ENCODE measurements at places on chromosomes 4 and X.

- DNase-seq = no peak
Measured at GRCh38 chr4:77782102-77782835, 36.9 kb downstream of the CNOT6L start.

GRCh38 chr4:15562114-15562513 lies 92.4 kb downstream of the CC2D2A start:
- DNase-seq = no peak

GRCh38 chr4:109025471-109026076 lies 262.7 kb upstream of the ETNPPL start:
- DNase-seq = no peak

DNA sequence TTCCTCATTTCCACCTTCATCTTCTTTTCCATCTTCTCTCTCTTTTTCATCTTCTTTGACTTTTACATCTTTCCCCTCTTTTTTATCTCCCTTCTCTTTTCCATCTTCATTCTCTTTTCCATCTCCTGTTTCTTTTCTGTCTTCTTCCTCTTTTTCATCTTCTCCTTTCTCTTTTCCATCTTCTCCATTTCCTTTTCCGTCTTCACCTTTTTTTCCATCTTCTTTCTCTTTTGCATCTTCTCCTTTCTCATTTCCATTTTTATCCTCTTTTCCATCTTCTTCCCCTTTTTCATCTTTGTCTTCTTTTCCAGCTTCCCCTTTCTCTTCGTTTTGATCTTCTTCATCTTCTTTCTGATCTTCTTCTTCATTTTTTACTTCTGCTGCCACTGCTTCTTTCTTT lies 87.0 kb downstream of the HMGN5 start:
- no peak for DNase-seq

DNA sequence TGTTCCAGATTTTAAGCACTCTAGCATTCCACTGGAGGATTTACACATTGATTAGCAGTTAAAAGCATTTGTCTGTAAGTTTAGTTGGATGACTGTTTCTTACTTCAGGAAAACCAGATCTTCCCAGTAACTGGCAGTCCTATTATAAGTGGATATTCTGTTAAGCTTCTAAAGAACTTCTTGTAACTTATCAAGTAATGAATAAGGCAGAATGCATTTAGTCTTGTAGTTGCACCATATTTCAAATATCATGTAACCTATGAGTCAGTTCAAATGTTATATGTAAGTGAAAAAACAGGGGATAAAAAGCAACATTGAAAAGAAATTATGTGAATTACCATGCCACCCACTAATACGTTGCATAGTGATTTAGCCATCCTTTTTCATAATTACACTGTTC lies 30.2 kb upstream of the TENM3 start:
- DNase-seq = no peak

DNA sequence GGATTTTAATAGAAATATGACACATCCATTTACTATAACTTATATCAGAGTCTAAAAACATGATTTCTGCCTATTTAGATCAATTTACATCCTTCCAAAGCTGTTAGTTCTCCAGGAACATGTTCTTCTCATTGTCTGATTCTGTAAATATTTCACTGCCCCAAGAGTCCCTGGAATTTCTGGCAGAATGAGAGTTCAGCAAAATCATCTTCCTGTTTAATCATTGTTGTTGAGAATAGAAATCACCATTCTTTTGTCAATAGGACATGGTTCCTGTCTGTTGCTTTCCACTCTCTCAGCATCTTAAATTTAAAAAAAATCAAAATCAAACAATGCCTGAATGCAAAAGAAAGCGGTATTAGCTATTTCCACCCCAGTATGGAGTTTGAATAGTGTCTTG lies 172.8 kb upstream of the FRMPD4 start:
- DNase-seq = no peak

DNA sequence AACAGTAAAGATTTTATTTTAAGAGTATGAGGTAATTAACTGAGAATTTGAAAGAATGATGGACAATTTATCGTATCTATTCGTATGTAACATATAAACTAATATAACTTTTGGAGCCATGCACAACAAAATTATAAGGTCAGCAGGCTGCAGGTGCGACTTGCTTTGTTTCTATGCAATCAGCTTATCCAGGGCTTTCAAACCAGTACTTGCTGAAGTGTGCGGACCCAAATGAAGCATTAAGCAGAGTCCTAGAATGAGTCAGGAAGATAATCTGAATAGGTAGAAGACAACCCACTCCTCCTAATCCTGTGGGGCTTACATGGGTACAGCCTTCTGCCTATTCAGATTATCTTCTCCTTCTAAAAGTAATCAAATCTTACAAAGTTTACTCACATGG lies 2.1 kb downstream of the NSD2 start:
- DNase-seq = no peak

GRCh38 chr4:147096667-147097604 lies 151.3 kb upstream of the TTC29 start:
- peak; percentile 39 for DNase-seq

GRCh38 chrX:22351966-22352365 lies 79.3 kb downstream of the CBLL2 start:
- no peak for DNase-seq

DNA sequence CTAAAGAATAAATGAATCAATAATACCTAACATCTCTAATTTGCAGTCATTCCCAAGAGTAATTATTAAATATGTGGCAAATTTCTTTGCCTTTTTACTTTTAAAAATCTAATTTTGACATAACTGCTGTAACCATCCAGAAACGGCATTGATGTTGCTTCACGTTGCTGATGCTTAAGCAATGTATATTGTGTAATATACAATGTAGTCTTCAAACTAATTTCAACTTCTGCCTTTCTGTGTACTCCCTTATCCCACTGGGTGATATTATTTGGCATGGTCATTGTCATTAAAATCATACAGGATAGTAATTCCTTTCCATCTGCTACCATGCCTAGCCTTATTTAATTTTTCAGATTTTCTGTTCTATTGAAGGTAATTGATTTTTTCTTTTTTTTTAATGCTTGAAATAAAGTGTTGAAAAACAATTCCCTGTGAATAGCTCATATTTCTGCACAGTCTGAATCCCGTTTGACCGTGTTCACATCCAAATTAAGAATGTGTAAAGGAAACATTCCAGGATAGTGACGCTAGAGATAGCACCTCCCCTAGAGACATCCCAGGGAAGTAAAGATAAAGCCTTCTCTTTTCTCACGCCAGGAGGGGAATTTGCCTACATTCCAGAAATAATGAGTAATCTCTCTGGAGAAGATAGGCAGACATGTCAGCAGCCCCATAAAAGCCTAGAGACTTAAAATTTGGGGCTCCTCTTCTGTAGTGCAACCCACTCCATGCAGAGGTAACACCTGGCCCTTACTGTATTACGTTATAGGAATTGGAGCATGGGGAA lies 8.6 kb downstream of the FAM200B start:
- DNase-seq = peak; percentile 86

DNA sequence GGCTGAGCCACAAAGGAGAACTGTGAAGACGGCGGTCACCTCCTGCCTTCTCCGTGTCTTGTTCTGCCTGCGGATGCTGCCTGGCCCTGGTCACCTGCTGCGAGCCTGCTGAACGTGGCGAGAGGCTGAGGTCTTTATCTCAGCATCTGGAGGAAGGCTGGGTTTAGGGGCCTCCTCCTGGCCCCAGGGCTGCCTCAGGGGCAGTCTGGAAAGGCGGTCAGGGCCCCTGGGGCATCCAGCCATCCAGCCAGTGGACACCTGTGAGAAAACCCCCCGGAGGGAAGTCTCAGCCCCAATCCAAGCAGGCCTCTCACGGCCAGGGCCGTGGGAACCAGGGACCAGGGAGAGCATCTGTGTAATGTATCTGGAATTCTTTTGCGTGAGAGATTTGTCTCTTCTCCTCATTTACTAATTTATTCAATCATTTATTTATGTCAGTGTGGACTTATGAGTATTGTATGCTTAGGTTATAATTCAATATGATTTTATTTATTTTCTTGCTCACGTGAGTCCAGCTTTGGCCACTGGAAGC lies 11.3 kb downstream of the PDE6B start:
- no peak for DNase-seq

GRCh38 chr4:140808256-140808655 lies 52.1 kb upstream of the TBC1D9 start:
- DNase-seq = no peak

- no peak for DNase-seq
Measured at GRCh38 chrX:113539599-113540356, 699.1 kb upstream of the AMOT start.

DNA sequence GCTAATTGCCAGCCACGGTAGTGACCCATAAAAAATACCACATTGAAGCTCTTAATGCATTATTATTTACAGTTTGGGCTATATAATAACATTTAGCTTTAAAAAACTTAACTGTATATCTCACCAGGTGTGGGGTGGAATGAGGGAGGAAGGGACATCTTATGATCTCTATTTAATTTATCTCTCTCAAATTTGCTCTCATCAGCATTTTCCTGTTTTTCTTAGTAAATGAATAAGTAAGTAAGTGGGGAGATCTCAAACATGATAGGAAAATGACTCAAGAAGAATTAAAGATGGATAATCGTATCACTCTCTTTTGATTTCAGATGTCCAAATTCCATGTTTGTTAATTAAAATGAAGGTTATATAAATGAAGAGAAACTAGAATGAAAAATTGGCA lies 200.7 kb upstream of the NR3C2 start:
- DNase-seq = no peak

DNA sequence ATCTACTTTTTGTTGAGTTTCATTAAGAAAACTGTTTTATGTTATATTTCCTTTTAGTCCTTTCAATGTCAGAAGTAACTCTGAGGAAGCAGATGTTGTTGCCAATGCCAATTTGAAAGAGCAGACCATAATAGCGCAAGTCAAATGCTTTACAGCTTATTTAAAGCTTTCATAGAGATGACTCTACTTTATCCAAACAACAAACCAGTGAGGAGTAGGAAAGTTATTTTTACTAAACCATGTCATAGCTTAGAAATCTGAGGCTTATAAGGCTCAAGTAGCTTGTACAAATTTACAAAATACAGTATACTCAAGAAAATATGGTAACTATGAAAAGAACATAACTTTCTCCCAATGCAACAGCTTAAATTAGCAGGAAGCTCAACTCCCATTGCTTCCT lies 40.1 kb upstream of the SPOCK3 start:
- DNase-seq = no peak

DNA sequence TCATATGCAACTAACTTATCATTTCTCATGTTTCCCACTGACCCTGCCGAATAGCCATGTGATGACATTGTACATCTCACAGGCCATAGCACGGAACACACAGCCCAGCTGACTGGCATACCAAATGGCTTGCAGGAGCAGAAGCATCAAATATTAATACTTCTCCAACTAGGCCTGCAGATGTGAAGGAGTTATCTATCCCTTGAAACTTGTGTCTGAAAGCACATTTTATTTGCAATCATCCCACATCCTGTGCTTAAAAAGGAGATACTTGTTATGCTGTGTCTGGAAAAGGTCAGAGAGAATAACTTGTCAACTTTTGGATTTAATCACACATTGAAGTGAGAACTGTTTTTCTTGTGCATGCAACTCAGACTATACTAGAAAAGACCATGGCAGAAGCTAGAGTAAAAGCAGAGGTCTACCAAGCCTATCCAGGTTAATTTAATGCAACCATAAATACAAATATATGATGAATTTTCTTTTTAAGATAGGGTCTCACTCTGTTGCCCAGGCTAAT lies 100.4 kb downstream of the IRF2 start:
- DNase-seq = no peak

DNA sequence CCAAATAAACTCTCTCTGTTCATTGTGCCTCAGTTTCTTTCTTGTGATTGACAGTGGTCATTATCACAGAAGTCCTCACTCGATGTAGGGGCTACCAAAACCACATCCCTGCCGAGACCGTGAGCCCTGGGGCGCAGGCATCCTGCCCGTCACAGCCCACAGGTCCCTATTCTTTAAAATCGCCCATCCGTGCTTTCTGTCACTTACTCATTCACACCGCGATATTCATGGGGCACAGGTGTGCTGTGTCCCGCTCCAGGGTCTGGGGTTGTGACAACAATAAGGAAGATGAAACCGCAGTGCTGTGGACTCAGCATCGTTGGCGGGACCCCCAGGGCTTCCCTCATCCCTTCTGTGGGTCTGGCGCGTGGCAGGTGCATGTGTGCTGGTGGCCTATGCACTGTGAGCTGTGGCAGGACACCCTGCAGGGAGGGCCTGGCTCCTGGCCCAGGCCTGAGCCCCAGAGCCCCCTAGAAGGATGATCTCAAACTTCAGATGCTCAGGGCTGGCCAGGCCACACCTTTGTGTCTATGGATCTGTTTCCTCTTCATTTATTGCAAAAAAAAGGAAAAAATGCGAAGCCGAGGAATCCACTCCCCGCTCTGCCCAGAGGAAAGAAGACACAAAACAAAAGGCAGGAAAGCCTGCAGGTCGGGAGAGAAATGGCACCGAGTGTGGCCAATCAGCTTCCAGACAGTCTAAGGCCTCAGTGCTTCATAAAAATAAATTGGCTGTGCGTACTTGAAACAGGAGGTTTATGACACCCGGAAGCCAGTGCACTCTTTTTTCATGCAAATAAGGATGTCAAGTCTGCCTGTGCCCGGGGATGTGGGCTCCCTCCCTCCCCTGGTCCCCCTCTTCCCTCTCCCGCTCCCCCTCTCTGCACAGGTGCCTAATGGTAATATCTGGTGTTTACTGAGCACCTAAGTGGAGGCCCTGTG lies 109.5 kb upstream of the ADRA2C start:
- DNase-seq = no peak

DNA sequence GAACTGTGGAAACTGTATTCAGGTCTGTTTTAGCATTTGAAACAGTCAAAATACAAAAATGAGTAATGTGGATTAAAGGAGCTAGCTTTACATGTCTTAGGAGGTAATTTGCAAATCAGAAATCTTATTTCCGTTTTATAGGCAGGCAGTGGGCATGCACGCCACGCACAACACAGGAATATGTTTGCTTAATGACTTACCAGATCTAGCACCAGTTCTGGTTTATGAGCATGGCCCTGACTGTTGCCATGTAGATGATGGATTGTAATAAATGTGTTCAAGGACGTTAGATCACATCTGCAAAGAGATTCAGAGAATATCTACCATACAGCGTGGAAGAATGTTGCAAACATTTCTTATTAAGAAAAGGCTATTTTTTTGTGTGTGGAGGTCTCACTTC lies 344.5 kb upstream of the NR3C2 start:
- DNase-seq = no peak

DNA sequence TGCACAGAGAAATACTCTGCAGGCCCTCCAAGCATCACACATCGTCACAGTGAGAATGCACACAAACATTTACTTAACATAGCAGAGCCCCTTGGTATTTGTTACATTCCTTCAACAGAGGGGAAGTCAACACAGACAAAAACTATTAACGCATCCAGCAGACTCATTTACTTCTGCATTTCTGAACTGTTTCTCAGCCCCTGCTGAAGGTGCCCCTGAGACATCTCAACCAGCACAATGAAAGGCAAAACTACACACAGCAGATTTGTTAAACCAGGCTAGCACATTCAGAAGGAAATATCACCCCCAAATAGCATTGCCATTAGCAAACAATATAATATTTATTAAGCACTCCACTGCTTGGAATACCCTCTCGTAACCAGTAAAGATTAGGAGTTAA lies 367.0 kb downstream of the RAB28 start:
- DNase-seq = no peak

DNA sequence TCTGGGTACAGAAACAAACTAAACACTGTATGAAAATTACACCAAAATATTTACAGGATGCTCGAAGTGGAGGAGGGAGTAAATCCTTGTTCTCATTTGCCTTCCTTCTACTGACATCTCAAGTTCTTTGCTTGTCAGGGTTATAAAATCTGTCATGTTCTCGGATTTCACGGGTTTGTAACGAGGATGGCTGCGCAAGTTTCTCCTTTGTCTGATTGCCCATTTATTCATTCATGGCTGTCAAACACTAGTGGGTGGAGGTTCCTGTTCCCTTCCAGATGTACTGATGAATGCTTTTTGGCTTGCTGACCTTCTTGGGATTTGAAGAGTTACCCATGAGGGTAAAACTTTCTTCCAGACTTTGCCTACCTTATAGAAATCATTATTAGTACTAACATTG lies 206.9 kb downstream of the SPCS3 start:
- no peak for DNase-seq
